ENCODE measurements at places on chromosomes 13 and 19.

GRCh38 chr13:93226623-93227279, at the start of gene GPC6:
GPC6 (plus strand) TSS chr13:93226807.
- no peak for DNase-seq

DNA sequence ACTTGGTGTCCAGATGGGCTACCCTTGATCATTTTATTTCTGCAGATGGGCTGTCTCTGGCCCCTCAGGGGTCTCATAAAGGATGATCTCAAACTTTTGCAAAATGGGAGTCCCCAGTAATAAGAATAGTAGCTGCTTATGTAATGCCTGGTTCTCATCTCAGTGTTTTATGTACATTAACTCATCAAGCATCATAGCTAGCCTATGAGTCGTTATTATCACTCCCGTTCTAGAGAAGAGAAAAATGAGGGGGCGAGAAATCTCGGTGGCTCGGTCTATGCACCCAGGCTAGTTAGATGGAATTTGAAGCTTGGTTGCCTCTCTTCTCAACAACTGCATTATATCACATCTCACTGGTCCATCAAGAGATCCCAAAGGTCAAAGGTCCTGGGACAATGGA, 3.4 kb downstream of the CACNG6 start:
- no peak for DNase-seq

GRCh38 chr13:99663908-99664307, 162.6 kb downstream of the TM9SF2 start:
- no peak for DNase-seq

DNA sequence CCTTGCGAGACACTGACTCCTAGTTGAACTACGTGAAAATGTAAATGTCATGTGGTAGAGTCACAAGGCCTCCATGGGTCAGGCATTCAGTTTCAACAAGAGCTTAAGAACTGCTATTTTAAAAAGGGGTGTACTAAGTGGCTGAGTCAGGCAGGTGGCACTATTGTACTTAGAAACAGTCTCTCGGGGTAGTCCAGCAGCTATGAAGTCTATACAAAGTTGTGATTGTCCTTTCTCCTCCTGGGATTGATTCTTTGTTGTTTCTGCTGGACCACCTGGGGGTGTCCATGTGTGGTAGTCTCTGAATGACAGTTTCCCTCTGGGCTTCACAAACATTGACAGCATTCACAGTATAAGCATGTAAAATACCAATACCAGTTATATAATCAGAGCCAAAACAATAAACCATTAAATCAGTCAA, 33.0 kb downstream of the UGGT2 start:
- DNase-seq = no peak

GRCh38 chr13:30802953-30803478, 67.7 kb downstream of the ALOX5AP start:
- DNase-seq = peak; percentile 88

DNA sequence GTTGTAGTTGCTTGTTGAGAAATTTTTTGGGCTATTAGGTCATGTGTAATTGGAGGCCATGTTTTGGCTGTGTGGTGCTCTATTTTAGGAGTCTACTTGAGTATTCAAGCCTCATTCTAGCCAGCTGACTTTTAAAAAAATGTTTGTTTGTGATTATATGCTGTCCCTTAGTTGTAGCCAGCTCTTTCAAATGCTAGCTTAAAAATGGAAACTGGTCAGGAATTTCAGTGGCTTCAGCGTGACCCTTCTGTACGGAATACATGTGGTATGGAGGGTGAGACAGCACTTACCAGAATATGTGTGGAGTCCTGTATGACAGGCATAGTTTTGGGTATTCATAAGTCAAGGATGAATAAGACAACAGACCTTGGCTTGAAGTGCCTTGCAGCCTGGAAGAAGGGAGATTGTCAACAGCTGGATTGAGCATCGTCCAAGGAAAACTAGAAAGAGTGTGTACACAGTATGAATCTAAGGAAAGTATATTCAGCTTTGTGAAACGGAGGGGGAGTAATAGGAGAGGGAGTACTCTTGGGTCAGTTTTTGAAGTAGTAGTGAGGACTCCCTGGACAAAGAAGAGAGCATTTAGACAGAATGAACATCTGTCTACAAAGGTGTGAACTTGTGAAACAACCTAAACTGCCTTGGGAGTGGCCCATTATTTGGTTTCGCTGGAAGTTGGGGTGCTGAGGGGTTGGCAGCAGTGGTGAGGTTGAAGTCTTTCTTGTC, 20.0 kb upstream of the WTIP start:
- DNase-seq = no peak

- DNase-seq = no peak
Observed at GRCh38 chr19:11168568-11168967, 13.0 kb upstream of the SPC24 start.

- no peak for DNase-seq
Observed at GRCh38 chr13:93771782-93772181, 545.2 kb downstream of the GPC6 start.

GRCh38 chr19:15220833-15221232, 11.4 kb downstream of the EPHX3 start:
- DNase-seq = no peak

DNA sequence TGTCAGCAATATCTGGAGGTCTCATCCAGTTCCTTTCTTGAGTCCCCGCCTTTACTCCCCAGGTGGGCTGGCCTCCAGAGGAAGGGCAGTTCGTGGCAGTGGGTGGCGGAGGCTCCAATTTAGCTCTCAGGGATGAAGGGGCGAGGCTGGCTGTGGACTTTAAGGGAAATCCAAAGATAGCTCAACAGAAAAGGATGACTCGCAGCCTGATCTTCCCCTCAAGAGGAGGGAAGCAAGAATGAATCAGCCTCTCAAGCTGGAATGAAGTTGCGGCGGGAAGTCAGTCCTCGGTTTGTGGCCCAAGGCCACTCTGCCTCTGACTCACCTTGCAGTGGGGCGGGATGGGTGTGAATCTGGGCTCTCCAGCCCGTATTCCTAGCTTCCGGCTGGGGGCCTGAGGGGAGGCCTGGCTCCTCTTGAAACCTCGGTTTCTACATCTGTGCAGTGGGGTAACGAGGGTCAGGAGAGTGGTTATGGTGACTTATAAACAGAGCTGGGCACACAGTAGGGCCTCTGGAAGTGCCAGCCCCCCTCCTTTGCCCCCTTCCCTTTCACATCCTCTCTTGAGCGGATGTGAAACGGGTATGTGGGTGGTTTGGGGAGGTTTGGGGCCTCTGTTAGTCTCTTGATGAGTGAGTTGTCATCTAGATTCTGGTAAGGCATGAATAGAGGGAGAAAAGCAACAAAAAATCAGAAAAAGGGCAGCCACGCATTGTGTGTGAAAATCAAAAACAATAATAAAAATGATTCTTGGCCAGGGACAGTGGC, 10.5 kb upstream of the SMG9 start:
- peak; percentile 35 for DNase-seq

- DNase-seq = peak; percentile 52
Observed at GRCh38 chr19:55083004-55083850, 7.6 kb downstream of the EPS8L1 start.

DNA sequence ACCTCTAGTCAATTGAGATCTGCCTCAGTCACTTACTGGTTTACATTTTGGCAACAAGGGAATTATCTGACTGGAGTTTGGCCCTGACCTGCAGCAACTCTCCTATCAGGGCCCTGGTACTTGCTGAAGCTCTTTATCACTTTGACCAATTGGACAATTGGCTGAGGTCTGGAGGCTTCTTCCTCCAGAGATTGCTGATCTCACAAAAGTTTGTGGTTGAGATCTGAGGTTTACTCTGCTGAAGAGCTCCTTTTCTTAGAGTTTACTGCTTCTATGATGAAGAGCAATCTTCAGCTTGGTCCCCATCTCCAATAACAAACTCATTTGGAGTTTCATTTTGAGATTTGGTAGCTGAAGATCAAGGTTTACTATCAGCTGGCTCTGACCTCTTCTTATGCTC, 276.9 kb upstream of the SGCG start:
- no peak for DNase-seq

DNA sequence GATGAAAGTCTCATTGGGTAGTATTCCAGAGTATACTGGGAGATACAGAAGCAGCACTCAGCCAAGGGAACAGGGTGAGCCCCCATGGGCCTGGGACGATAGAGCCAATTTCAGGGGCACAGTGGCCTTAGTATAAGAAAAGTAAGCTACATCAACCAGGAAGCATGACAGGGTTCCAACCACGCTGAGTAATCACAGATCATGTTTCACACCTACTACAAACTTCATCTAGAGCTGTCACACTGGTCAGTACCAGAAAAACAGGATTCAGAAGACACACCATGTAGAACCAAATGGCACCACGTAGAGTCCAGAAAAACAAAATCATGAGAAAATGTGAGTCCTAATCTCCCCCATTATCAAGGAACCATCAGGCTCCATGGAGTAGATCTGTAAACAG, 1292.4 kb upstream of the MIR17HG start:
- no peak for DNase-seq

GRCh38 chr13:109389892-109390345, 396.5 kb downstream of the IRS2 start:
- no peak for DNase-seq

- DNase-seq = no peak
Observed at GRCh38 chr19:31597616-31598015, 248.4 kb upstream of the TSHZ3 start.

DNA sequence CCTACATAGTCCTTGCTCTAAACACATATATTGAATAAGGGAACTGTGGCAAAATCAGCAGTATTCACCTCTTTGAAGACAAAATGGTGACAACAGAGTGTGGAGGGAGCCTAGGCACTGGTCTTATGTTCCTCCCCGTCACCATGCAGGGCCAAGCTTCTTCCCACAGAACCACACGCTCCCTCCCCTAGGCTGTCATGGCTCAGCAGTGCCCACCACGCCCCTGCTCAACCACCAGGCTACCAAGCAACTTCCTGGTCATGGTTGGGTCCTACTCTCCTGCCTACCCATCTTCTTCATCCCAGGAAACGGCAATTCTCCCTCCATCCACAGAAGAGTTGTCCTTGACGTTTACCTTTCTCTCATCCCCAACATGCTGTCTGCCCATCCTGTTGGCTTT, 126.1 kb downstream of the CRYL1 start:
- DNase-seq = no peak

GRCh38 chr13:22017226-22017625, 346.4 kb downstream of the FGF9 start:
- no peak for DNase-seq

DNA sequence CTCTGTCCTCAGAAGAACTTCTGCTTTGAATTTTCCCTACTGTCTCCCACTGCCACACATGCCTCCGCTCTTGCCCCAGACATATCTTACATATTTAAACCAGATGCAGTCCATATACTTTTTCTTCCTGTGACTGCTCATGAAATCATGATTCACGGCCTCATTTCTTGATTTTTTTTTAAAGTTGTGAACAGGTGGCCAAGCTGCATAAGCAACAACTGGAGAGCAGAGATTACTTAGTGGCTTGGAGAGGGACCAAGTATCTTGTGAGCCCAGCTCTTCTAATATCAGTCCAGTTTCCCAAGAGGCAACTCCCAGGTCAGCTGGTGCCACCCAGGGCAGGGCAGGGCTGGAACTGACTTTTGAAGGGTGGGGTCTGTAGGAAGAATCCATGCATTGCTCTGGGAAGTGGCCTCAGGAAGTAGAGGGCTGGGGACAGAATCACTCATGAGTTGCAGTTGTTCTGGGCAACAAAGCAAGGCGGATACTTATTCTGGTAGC, 152.4 kb downstream of the LMO7 start:
- DNase-seq = peak; percentile 52

GRCh38 chr13:106530171-106530851, 5.2 kb downstream of the EFNB2 start:
- no peak for DNase-seq

DNA sequence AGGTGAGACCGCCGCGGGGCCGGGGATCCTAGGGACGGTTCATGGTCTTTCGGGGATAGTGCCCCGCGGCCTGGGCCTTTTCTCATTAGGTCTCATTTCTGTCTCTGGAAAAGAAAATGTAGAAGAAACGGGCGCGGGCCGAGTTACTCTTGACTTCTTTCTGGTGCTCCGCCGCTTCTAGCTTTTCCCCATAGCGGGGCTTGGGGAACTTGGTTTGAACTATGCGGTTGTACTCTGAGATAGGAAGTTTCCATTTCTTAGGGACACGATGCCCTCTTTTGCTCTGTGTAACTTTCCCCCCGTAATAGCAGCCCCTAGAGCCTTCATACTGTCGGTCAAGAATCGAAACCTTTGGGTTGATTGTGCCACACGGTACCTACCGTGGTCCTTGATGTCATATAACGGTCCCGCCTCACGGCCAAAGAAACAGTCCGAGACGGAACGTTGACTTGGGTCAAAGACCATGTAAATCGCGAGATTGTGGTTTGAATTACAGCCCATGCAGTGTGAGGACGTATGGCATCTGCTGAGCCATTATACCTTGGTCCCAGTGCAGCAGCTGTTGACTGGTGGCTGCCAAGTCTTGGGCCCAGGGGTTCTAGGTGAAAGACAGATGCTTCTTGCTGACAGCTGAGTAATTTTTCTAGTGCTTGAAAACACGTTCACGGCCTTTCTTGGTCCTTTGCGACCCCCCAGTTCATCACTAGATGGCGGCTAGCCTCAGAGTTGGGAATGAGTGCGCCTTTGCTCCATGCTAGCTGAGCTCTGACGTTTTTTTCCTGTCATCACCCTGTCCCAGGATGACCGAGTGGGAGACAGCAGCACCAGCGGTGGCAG, 487 bp downstream of the RPS5 start:
- no peak for DNase-seq

Measured in heart left ventricle (tissue), 16 donors.